ENCODE measurements at places on chromosomes 11 and 22.

DNA sequence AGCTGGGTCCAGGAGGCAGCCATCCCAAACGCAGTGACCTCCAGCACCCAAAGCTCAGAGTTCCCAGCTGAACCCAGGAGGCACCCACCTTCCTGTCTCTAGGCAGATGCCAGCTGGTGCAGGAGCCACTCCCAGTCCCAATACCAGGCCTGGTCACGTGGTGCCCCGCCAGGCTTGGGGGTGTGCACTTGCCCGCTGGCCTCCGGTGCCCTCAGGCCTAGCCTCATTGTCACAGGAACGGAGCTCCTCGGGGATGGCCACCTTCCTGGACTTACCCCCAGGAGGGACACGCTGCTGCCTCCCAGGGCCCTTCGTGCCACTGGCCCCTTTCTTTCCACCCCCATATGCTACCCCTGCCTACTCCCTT is 4.6 kb downstream of the BID start:
- DNase-seq: no peak

- DNase-seq: peak; percentile 45
Observed at GRCh38 chr11:102757823-102758549, 22.4 kb downstream of the MMP10 start.

GRCh38 chr11:7844986-7845385 is 48.2 kb upstream of the OR5P2 start:
- no peak for DNase-seq

DNA sequence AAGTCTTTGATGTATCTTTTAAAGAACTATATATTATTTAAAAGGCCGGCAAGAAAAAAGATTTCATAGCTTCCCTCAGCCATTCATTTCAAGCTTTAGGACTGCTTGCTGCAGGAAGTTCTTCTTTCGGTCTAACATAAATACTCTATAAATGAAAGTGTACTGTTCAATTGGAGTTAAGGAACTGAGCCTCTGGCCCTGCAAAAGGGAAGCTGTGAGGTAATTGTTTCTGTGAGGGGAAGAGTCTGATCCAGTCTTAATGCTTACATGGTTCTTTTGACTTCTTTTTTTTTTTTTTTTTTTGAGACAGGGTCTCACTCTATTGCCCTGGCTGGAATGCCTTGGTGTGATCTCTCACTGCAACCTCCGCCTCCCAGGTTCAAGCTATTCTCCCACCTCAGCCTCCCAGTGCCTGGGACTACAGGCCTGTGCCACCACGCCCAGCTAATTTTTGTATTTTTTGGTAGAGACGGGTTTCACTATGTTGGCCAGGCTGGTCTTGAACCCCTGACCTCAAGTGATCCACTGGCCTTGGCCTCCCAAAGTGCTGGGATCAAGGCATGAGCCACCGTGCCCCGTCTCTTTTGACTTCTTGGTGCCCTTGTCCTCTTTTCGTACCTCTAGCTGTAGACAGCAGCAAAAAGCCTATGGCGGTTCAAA is 4.7 kb upstream of the TRIM29 start:
- DNase-seq: no peak

DNA sequence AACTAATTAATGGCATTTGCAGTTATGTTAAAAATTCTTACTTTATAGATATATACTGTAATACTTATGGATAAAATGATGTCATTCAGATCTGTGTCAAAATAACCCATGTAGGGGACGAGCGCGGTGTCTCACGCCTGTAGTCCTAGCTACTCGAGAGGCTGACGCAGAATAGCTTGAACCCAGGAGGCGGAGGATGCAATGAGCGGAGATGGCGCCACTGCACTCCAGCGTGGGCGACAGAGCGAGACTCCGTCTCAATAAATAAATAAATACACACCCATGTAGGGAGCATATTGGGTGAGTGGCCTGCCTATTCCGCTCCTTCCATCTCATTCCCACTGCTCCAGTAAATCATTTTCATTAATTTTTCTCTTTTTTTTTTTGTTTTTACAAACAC is 7.1 kb downstream of the SNU13 start:
- DNase-seq: no peak

- no peak for DNase-seq
Observed at GRCh38 chr11:72685560-72686480, 11.6 kb upstream of the PDE2A start.

DNA sequence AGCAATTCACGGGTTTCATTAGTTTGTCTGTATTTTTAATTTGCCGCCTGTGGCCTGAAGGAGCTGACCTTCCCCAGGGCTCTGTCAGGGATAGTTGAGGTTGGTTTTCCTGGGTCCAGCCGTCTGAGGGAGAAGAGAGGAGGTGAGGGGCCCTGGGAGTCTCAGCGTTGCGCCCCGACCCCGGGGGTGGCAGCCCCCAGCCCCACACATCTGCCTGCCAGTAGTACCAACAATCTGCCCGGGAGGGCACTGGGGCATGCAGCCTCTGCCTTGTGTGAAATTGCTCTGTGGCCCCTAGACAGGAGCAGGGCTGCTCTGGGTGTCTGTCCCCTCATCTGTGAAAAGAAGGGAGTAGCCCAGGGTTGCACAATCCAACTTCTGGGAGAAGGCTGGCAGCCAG is 6.6 kb downstream of the B3GAT1 start:
- DNase-seq: no peak

Data from EH (cell line).